ELR (cell line): ENCODE measurements at places on chromosomes 2 and 18.

DNA sequence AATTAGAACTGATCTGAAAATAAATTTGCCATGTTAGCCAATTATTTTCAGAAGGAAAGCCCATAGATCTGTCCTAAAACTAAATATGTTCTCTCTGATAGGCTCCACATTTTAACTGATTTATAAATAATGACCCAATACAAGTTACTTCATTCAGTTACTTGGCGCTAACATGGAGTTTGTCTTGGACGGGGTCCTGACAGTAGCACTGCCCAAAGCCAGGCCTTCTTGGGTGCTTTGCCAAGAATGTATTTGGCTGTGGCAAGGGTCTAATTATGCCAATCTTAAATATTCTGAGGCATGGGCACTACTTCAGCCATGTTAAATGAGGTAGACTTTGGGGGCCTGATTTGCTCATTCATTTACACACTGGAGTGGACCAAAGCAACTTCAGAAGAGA is 135.0 kb upstream of the PKDCC start:
- no peak for DNase-seq

- DNase-seq, result no peak
Measured at GRCh38 chr18:58640891-58641610, 12.2 kb upstream of the ALPK2 start.

DNA sequence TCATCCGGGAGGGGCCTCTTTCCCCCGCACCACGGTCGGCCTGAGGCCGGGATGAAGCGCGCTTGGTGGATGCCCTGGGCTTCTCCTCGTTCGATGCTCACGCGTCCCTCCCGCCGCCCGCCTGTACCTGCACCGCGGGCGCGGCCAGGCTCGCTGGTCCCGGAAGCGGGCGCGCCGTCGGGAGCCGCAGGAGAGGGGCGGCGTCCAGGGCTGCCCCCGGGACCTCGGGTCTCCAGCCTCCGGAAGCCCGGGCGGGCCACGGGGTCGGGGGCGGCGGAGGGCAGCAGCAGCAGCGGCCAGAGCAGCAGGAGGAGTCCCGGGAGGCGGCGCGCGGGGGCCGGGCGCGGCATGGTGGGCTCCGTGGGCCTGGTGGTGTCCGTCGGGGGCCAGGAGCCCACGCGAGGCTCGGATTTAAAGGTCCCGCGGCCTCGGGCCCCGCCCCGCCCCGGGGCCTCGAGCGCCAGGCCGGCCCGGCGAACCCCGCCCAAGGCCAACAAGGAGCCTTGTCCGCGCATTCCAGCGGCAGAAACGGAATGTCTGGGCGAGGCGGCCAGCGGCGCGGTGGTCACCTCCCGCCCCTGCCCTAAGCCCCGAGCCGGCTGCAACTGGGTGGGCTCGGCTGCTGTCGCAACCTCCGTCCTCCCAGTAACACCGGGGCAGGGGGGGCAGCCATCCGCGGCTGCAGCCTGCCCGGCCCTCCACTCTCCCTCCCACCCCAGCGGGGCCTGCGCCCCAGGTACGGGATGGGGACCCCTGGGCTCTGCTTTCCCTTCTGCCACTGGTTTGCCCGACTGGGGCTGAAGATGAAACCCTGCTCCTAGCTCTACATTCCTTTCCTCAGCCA is at the start of gene MATN3:
Gene MATN3 (minus strand): TSS at position 387 of the 844 bp plus-strand sequence. CDS start 37 bp downstream, at position 350.
- peak; percentile 60 for DNase-seq

- DNase-seq, result no peak
Measured at GRCh38 chr18:78165525-78165924, 814.1 kb upstream of the SALL3 start.

DNA sequence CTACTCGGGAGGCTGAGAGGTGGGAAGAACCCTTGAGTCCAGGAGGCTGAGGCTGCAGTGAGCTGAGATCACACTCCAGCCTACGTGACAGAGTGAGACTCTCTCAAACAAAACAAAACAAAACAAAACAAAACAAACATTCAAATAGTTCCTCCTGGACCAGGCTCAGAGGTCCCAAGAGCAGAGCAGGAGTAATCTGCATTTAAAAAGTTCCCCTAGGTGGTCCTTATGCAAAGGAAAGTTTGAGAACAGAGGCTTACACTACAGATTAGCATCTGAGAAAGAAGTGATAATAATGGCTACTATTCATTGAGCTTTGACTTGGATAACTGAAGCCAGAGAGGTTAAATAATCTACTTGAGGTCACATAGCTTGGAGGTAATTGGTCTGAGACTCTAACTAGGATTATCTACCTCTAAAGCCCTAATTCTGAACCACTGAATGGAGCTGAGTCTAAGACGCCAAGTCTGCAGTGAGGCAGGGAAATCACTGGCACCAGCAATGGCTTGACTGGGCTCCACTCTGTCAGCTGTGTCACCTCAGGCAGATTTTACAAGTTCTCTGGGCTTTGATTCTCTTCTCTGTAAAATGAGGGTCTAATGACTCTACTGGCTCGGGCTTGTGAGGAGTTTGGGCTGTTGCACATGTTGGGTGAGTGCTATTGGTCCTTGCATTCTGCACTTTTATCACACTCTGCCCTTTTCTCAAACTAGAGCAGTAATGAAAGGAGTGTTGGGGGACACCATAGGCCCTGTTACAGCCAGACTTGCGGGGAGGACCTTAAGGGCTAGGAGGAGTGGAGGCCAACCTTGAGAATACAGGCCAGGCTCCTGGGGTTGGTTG is 29.2 kb upstream of the DLX2 start:
- no peak for DNase-seq

GRCh38 chr2:38581193-38582147 is 21.3 kb downstream of the HNRNPLL start:
- peak; percentile 82 for DNase-seq

DNA sequence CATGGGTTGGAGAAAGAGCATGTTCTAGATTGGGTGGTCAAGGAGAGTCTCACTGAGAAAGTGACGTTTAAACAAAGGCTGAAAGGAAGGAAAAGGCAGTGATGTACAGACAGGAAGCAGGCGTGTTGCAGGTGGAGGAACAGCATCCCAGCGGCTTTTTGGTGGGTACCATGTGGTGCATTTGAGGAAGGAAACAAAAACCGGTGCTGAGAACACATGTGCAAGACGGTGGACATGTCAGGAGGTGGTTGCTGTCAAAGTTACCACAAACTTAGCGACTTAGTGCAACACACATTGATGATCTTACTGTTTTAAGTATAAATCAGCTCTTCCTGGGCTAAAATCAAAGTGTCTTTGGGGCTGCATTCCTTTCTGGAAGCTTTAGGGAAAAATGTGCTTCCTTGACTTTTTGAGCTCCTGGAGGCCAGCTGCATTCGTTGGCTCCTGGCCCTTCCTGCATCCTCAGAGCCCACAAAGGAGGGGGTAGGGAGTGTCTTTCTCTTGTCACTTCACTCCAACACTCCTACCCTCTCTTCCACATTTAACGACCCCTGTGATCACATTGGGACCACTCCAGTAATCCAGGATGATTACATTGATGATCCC is 380.6 kb downstream of the FBXO15 start:
- no peak for DNase-seq

- no peak for DNase-seq
Measured at GRCh38 chr2:105090091-105090490, 52.2 kb downstream of the MRPS9 start.

GRCh38 chr2:119005555-119005954 is 63.6 kb downstream of the MARCO start:
- no peak for DNase-seq

GRCh38 chr2:4915357-4915756 is 776.8 kb upstream of the SOX11 start:
- DNase-seq, result no peak

DNA sequence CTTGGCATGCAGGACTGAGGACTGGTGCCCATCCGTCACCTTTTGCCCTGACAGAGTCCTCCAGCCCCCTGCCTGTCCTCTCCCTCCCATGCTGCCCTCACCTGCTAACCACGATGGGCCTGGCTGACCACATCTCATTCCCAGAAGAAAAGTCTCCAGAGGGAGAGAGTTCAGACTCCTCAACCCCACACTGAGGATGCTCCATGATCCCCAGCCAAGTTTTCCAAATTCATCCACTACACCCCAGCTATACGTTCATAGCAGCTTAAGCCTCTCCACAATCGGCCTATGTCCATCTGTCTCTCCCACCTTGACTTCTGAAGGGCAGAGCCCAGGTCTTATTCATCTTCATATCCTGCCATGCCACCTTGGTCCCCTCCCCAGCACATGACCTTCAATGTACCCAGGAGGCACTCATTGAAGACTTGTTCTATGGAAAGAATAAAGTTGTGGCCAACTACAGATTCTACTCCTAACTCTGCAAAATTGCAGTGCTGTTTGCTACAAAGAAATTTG is 115.6 kb upstream of the ID2 start:
- DNase-seq, result no peak

DNA sequence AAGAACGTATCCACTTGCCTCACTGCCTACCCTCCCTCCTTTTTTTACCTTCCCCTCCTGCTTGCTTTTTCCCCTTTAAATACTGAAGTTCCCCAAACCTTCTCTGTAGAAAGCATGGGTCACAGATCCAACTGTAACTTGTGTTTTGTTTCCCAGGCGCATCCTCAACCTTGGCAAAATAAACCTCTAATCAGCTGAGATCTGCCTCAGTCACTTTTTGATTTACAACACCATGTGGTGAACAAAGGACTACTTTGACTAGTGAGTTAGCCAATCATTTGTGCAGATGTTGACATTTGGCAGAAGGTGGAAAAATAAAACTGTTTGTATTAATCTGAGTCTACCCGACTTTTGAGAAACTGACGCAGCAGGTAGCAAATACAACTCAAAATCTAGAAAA is 23.3 kb upstream of the MCM6 start:
- no peak for DNase-seq

DNA sequence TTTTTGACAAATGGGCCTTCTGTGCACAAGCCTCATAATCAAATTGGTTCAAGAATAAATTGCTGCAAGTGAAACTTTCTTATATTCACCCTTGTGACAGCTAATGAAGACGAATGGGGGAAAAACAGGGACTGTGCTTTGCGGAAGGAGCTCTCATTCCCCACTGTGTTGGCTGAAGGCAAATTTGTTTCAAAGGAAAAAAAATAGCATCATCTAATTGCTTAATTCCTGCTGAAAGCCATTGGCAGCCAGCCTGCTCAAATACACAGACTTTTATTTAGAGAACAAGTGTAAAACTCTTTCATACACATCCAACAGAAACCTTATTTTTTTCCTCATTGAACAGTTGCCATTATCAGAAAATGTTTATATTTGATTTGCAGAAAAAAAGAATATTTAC is 172.3 kb downstream of the ARL6IP6 start:
- no peak for DNase-seq

DNA sequence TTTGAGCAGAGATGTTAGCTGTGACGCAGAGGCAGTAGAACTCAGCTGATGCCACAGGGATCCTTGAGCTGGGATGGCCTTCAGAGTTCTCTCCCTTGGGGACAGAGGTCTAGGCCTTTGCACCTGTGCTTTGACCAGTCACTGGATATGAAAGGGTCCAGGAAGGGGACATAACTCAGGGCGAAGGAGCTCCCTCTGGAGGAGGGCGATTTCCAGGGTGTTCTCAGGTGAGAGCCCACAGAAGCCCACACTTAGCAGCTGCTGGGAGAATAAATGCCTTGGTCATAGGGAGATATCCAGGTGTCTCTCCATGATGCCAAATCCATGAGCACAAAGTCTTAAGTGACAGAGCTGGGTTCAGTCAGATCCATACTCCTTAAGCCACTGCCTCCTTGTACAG is 369.2 kb downstream of the NYAP2 start:
- no peak for DNase-seq

- DNase-seq, result peak; percentile 65
Measured at GRCh38 chr2:68282811-68283418, 30.6 kb upstream of the PPP3R1 start.

- peak; percentile 71 for DNase-seq
Measured at GRCh38 chr18:74633652-74634352, 36.1 kb downstream of the ZNF407 start.

- no peak for DNase-seq
Measured at GRCh38 chr2:44746856-44747615, 194.5 kb upstream of the SIX3 start.

GRCh38 chr2:178386986-178387597 is 63.9 kb downstream of the PRKRA start:
- peak; percentile 15 for DNase-seq

DNA sequence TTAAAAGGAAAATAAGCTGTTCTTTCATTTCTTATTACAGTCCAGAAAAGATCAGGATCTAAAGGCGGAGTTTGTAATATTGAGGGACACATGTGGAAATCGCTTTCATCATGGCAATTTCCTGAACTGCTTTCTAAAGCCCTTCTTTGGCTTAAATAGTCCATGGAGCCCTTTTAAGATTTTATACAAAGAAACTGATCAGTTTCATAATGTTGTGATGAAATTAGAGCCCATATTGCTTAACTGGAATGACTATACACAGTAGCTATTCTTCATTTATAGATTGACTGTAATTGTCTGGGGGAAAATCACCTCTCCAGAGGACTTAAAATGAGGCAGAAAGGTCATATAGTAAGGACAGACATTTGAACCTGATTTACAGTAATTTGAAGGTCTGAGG is 322.2 kb downstream of the ETAA1 start:
- no peak for DNase-seq

DNA sequence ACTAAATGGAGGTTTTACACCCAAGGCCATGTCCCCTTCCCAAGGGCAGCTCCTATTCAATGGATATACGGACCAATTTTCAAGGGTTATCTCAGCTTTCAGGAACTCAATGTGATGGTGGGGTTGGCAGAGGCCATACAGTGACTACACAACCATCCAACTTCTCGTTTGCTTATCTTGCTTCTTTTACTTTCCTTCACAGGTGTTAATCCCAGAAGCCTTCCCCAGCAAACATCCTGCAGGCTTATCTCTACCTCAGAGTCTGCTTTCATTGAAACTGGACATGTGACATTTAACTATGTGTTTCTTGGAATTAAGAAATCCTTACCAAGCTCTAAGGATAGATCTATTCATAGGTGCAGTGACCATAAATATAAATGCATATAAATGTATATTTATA is 443.8 kb upstream of the CDH20 start:
- DNase-seq, result no peak

- no peak for DNase-seq
Measured at GRCh38 chr18:67924656-67925055, 408.1 kb upstream of the DSEL start.

DNA sequence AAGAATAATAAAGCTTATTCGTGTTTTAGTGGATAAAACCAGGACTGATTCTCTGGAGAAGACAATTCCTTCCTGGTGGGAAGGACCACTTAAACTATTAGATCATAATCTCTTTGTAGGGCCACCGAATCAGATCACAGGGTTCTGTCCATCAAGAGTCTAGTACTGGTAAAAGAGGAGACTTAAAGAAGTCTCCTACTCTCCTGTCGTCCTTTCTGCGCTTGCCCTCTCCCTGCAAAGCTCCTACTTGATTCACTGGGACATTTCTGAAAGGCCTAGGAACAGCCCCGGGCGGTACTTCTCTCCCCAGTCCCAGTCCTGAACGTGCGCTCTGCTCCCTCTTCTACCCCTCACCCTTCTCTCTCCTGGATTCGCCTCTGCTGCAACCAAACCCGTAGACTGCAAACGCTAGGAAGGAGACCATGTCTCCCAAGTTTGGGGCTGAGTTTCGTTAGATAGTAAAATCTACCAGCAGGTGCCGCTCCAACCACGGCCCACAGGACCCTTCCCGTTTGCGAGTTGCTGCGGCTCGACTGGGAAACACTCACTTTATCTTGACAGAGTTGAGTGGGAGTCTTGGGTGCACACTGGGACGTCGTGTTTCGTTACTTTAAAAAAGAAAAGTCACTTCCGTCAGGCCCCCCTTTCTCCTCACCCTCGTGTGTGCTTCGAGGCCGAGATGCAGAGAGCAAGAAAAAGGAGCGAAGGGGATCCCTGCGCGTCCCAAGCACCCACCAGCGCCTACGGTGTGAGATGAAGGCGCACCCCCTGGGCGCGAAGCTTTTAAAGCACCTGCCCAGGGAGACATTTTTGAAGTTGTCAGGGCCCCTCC is 923 bp downstream of the FIGLA start:
- peak; percentile 70 for DNase-seq

- no peak for DNase-seq
Measured at GRCh38 chr2:3001615-3002560, 375.7 kb downstream of the EIPR1 start.
